Iris pigment epithelial cell (primary cell): ENCODE measurements at places on chromosomes 12 and 14.

GRCh38 chr14:68658943-68659931, 133.6 kb downstream of the ZFP36L1 start:
- DNase-seq: peak; percentile 55

DNA sequence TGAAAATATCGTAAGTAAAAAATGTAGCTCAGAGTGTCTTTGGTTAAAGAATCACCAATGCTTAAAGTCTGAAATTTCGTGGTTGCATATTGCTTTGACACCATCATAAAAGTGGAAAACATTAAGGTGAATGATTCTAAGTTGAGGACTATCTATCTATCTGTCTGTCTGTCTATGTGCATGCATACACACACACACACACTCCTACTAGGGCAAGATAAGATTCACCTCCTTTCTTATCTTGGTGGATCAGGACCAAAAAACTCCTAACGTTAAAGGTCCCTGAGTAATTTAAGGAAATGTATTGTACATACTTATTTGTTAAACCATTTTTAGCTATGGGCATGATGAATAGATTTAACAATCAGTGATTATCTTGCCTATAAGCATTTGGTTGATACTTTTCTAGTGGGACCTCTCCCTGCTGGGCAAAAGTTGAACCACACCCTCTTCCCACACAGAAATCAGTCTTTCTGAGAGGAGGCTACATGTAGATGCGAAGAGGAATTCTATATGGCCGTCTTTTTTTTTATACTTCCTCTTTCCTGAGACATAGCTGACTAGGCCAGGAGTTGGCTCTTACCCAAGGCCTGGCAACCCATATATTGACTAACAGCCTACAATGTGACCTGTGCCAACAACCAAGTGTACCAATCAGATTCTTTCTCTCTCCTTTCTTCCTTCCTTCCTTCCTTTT, 19.3 kb upstream of the LLPH start:
- DNase-seq: no peak

DNA sequence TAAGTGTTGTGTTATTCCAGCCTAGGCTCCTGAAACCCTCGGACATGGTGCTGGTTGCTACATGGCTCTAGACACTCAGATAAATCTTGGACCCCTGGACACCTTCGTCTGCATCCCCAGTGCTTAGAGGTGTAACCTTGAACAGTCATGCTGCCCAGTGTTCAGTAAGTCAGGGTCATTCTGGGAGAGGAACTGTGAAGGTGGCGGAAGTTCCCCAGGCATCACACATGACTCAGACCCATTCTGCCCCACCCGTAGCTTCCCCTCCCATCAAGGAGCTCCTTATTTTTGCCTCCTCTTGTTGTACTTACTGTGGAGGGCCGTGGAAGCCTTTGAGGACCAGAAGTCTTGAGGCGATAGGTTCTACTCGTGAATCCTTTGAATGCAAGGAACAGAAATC, 18.1 kb upstream of the SSPN start:
- DNase-seq: no peak

DNA sequence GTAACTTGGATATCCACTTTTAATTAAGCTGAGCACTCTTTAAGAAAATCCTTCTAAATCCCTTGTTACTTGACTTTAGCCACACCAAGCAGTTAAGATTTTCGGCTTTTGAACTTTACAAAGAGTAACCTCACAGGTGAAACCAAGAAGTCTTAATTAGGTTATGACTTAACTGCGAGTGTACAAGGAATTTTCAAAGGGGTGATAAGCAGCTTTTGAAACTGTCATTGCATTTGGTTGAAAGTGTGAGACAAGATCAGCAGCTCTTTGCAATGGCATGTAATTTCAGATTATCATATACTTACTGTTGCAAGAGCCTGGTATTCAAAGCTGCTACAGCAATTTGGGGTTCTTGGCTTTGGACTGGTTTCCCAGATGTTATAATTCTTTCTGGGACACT, 137.5 kb downstream of the TMEM117 start:
- no peak for DNase-seq

GRCh38 chr14:31828946-31829868, 247.9 kb upstream of the ARHGAP5 start:
- DNase-seq: peak; percentile 96

- DNase-seq: no peak
Observed at GRCh38 chr12:70627677-70628076, 9.6 kb downstream of the PTPRB start.

GRCh38 chr12:39831587-39832315, 212.1 kb upstream of the ABCD2 start:
- DNase-seq: peak; percentile 38

DNA sequence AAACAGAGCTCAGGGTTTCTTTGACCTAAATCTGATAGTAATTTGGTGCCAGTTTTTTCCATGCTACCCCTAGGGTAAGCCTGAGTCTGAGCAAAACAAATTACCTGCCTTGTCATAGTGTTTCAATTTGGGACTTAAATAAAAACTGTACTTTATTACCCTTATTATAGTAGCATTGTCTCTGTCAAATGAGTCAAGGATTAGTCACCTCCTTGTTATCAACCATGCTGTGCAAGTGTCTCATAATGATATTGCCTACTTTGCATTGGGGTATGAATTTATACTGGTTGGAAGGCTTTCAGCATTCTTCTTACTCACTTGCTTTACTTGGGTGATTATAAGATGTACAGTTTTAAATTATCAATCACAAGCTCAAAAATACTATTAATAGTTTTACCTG, 380.0 kb downstream of the LRFN5 start:
- DNase-seq: peak; percentile 15

DNA sequence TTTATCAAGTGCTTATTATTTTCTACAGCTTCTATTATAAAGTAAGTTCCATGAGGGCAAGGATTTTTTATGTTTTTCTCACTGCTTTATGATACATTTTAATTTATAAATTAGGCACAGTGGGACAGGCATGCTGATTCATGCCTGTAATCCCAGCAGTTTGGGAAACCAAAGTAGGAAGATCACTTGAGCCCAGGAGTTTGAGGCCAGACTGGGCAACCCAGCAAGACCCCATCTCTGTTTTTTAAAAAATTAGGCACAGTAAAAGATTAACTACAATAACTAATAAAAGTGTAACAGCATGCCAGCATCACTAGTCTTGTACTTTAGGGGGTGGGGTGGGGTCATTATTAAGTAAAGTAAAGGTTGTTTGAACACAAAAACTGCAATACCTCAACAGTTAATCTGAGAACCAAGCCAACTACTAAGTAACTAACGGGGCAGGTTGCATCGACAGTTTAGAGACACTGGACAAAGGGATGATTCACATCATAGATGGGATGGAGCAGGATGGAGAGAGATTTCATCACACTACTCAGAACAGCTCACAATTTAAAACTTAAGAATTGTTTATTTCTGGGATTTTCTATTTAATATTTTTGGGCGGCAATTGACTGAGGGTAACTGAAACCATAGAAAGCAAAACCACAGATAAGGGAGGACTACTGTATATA, 119.5 kb downstream of the PLEKHA5 start:
- DNase-seq: peak; percentile 75

DNA sequence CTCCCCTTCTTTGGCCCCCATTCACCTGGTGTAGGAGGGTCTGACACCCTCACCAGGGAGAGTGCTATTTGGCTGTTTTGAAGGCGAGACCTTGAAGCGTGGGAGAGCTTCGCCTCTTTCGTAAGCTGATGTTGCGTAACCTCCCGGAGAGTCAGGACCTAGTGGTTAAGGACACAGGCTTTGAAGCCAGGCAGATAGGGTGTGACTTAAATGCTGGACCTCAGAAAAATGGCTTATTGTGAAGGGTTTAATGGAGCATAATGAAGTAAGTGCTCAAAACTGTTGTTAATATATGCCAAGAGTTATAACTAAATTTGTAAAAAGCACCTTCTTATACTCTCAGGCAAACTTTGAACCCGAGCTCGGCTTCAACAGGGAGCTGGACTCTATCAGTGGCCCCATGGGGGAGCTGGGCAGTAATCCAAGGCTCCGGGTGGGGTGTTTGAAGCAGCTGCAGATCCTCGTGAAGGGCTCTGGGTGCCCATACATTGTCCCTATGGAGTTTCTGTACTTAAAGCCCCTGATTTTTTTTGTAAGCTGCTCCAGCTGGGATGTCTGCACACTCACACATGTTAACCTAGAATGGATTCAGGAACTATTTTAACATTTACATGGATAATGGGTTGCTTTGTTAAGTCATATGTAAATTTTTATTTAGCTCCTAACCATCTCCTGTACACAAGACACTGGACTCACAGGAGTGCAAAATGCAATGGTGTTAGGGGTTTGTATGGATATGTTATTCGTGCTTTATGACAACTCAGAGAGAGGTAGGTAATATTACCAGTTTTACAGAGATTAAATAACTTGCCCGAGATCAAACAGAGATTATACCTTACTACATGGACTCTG, 26.0 kb downstream of the PPFIBP1 start:
- peak; percentile 99 for DNase-seq

DNA sequence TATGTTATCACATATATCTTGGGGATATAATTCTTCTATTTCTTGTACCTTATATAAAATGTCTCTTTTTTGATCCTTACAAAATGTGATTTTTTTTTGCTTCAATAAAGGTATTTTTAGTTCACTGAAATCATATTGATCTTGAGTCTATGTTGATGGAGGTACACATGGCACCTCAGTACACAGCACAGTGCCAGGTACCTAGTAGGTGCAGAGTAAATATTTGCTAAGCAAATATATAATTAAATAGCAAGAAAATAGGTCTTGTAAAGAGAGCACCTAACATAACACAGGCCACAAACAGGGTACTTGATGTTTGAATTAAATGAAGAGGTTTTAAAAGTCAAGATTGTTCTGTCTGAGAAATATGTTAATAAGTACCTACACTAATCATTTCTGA, 69.7 kb downstream of the CIT start:
- no peak for DNase-seq

GRCh38 chr14:103124501-103125001, 1.3 kb downstream of the TNFAIP2 start:
- DNase-seq: no peak

- no peak for DNase-seq
Observed at GRCh38 chr12:124170760-124171159, 124.1 kb upstream of the RFLNA start.

DNA sequence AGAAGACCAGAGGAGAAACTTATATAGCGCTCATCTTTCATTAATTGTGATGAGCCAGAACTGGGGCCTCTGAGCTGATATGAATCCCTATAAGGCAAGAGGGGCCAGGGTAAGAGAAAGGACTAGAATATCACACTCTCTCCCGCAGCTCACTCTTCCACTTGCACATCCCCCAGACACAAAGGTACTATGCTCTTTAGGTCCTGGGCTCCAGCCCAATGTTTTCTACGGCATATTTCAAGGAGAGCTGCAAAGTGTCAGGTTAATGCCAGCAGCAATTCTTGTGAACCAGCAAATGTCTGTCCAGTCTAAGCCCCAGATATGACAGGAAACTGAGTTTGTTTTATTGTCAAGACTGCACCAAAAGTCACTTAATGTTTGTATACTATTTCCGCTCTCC, 29.4 kb downstream of the PPP2R5E start:
- no peak for DNase-seq

GRCh38 chr12:2284321-2284813, 231.6 kb downstream of the CACNA1C start:
- peak; percentile 90 for DNase-seq

- no peak for DNase-seq
Observed at GRCh38 chr14:52538623-52539022, 13.7 kb downstream of the TXNDC16 start.

- DNase-seq: no peak
Observed at GRCh38 chr12:59425798-59426197, 170.0 kb upstream of the SLC16A7 start.

DNA sequence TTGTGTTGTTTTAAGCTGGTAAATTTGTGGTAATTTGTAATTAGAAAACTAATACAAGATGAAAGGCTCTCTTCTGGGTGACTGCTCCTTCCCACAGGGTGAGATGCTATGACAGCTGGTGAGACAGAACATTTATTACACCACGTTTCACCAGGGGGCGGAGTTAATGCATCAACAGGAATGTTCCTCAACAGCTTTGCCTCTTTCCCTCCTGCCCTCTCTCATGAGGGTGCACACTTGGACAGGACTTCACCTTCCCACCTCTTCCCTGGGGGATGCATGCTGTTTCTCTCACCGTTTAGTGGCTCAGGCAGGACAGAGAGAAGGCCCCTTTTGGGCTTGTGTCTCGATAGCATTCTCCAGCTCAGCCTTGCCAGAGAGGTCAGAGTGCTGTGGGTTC, 13.4 kb upstream of the PPP1R1A start:
- peak; percentile 9 for DNase-seq

DNA sequence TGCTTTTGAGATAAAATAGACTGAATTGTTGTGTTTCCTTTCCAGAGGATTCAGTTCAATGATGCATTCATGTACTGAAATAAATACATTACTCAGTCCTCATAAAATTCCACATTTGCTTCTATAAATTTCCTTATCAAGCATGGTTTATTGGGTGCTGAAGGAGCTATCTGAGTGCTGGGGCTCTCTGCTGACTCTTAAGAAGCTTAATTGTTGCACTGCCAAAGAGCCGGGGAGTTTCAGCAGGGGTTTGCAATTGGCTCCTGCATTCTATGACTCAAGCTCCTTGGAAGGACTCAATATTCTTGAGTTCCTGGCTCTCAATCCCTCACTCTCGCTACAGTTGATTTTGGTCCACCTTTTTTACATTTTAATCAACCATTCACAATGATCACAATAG, 69.8 kb upstream of the PYGL start:
- peak; percentile 78 for DNase-seq

DNA sequence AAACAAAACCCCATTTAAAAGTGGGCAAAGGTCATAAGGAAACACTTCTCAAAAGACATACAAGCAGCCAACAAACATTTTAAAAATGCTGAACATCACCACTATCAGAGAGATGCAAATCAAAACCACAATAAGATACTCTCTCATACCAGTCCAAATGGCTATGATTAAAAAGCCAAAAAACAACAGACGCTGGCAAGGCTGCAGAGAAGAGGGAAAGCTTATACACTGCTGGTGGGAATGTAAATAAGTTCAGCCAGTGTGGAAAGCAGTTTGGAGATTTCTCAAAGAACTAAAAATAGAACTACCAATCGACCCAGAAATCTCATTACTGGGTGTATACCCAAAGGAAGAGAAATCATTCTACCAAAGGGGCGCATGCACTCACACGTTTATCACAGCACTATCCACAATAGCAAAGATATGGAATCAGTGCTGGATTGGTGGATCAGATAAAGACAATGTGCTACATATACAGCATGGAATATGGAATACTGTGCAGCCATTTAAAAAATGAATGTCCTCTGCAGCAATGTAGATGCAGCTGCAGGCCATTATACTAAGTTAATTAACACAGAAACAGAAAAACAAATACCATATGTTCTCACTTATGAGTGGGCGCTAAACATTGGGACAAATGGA, 102.1 kb upstream of the DAAM1 start:
- peak; percentile 70 for DNase-seq

GRCh38 chr14:66482873-66483272, 3.3 kb upstream of the CCDC196 start:
- DNase-seq: no peak

DNA sequence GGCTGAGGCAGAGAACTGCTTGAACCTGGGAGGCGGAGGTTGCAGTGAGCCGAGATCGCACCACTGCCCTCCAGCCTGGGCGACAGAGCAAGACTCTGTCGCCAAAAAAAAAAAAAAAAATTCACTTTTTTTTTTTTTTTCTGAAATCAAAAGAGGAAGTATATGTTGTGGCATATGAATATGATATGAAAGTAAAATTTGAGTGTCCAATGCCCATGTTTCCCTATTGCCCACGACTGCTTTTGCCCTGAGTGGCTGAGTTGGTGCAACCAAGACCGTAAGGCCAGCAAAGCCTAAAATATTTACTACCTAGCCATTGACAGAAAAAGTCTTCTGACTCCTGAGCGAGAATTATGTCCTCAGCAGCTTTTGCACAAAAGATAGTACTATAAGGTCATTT, 101.7 kb upstream of the PARP11 start:
- DNase-seq: no peak
